ENCODE measurements at places on chromosomes 4 and X.

- peak; percentile 83 for DNase-seq
Observed at GRCh38 chr4:106312377-106312776, 3.6 kb downstream of the TBCK start.

GRCh38 chrX:148380650-148381561, 119.5 kb upstream of the AFF2 start:
- DNase-seq = peak; percentile 55

- peak; percentile 19 for DNase-seq
Observed at GRCh38 chr4:100190643-100191600, 654 bp upstream of the DDIT4L start.

- peak; percentile 86 for DNase-seq
Observed at GRCh38 chrX:63350941-63351616, at the start of gene SPIN4. TSS of gene SPIN4 (minus strand) at chrX:63351332. CDS start at chrX:63350819, 513 bp downstream.

DNA sequence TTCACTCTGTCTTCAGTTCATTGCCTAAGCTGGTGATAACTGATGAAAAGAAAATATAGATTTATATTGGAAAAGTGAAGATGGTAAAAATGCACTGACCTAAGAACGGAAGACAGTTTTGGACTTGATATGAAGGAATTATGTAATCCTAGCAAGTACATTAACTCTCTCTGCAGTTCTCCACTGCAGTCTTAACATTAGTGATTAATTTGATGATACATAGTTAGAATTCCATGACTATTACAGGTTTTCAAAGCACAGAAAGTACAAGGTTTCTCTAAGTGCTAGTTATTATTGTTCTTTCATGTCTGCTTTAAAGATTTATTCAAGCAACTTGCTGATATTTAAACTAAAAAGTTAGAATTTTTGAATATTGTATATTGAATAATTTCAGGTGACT, 1591.7 kb upstream of the ADGRL3 start:
- DNase-seq = peak; percentile 41

GRCh38 chr4:142500966-142501365, 345.1 kb downstream of the INPP4B start:
- DNase-seq = no peak

DNA sequence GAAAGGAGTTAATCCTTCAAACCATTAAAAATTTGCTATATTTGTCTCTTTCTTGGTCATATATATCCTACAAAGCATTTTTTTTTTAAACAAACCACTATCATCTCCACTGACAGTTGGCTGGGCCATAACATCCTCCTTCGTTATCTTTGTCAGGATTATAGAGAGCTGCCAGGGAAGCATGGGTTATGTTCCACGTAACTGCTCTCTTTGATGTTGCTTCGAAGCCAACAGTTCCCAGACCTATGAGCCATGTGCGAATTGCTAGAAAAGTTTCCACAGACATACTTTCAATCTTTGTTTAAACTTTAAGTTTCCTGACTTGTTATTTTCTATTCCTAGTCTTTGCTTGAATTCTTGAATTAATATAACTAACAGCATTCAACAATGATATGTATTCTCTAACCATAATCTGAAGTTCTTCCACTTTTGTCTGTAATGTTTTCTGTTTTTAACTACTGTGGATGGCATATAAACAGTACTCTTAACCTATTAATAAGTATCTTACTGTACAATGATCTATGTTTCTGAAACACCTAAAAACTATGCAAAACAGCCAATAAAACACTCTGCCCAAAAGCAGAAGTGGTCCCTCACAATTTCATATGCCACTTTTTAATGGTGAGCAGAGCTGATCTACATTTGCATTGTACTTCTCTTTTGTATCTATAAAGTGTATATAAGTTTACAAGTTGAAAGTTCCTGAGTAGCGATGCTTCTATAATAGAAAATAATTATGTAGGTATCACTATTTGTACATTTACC, 37.9 kb downstream of the EREG start:
- no peak for DNase-seq

- DNase-seq = no peak
Observed at GRCh38 chr4:61877893-61878292, 677.8 kb downstream of the ADGRL3 start.

DNA sequence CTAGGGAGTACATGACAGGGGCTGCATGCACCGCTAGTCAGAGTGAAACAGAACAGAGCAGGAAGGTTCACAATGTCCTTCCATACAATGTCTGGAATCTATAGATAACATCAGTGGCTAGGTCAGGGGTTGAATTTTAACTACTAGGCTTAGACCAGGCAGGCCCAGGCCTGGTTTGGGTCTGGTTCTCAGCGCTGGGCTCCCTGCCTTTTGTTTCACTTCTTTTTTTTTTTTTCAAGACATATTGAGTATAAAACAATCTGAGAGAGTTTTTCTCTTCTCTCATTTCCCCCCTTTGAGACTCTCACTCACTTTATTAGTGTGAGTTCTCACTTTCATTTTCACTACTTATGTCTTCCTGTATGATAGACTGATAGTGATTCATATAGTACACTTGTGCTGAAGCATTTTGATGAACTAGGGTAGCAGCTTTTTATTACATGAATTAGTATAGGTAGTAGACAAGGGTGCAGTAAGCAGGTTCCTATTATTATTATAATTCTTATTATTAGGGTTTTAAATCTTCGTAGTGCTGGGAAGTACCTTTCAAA, 120.0 kb upstream of the ZDHHC15 start:
- DNase-seq = no peak

- peak; percentile 2 for DNase-seq
Observed at GRCh38 chr4:8832113-8832915, 39.3 kb downstream of the HMX1 start.

DNA sequence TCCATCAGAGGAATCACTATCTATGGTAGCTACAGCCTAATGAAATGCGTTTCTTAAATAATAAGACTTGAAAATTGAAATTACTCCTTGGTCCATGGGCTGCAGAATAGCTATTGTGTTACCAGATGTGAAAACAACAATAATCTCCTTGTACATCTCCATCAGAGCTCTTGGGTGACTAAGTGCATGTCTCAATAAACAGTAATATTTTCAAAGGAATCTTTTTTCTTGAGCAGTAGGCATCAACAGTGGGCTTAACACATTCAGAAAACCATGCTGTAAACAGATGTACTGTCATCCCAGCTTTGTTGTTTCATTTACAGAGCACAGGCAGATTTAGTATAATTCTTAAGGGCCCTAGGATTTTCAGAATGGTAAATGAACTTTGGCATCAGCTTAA, 67.3 kb downstream of the GLUD2 start:
- DNase-seq = no peak

GRCh38 chr4:183180621-183181020, 81.6 kb downstream of the WWC2 start:
- no peak for DNase-seq

- no peak for DNase-seq
Observed at GRCh38 chr4:40425799-40426574, 90.9 kb downstream of the CHRNA9 start.

GRCh38 chr4:5157791-5158770, 106.8 kb downstream of the STK32B start:
- peak; percentile 23 for DNase-seq

DNA sequence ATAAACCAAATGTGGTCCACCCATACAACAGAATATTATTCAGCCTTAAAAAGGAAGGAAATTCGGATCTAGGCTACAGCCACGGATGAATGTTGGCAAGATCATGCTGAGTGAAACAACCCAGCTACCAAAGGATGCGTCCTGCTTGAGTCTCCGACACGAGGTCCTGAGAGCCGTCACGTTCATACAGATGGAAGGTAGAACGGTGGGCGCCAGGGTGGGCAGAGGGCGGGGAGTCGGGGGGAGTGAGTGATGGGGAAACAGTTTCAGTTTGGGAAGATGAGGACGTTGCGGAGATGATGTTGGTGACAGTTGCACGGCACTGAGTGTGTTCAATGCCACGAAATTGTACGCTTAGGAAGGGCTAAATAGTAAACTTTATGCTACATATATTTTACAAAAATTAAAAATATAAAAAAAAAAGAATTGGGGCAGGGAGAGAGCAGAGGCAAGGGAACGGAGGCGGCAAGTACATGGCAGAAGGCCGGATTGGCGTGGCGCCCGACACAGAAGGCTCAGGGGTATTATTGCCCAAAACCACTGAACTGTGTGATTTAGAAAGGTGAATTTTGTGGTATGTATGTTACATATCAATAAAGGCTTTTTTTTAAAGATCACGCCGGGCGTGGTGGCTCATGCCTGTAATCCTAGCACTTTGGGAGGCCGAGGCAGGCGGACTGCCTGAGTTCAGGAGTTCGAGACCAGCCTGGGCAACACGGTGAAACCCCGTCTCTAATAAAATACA, 14.8 kb upstream of the MXD4 start:
- no peak for DNase-seq

GRCh38 chrX:149453030-149453429, 52.1 kb downstream of the IDS start:
- DNase-seq = peak; percentile 35

DNA sequence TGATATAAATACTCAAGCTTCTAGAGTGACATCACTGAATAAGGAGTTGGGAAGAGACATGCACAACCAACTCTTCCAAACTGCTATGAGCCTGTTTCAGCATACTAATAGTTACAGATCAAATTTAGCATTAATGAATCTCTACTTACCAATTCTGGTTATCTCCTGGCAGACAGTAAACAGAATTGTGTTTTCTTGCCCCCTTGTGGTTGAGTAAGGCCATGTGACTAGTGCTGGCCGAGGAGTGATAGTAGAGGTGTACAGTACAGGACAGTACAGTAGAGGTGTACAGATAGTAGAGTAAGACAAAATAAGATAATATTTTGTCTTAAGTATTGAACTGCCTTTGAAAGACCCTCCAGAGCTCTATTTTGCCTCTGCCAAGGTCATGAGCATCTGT, 681.4 kb downstream of the GABRG1 start:
- DNase-seq = no peak

- DNase-seq = peak; percentile 35
Observed at GRCh38 chrX:123860983-123861382, 1.1 kb downstream of the XIAP start.

GRCh38 chr4:128517739-128518510, 230.3 kb upstream of the PGRMC2 start:
- peak; percentile 97 for DNase-seq

- no peak for DNase-seq
Observed at GRCh38 chr4:5055411-5055810, 4.1 kb downstream of the STK32B start.

DNA sequence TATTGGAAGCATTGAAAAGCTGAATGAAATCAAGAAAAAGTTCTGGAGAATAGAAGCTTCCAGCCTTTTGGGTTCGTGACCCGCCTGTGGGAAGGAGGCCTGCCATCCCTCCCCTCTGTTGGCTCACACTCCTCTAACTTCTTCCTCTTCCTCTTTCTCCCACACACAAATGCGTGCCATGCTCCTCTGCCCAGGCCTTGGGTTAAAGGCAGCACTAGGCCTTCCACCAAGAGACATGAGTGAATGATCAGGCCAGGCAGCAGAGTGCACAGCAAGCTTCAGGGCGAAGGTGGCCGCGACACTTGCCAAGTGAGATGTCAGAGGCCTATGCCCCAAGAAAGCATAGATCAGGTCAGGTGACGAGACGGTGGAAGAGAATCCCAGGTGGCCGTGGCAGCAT, 38.4 kb downstream of the FAM193A start:
- no peak for DNase-seq

DNA sequence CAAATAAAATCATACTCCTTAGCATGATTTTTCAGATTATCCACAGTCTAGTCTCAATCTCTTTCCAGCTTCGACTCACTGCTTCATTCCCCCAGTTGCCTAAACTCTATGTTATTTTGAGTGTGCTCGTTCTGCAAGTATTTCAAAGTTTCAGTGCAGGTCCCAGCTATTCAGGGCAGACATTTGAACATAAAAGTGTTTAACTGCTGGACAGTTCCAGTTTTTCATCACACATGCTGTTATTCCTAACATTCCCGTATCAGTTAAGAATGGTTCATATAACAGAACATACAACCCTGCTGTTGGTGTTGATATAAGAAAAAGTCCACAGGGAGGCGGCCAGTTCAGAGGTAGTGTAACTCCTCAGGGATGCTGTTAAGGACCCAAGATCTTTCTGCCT, 113.3 kb downstream of the SLIT2 start:
- DNase-seq = no peak

DNA sequence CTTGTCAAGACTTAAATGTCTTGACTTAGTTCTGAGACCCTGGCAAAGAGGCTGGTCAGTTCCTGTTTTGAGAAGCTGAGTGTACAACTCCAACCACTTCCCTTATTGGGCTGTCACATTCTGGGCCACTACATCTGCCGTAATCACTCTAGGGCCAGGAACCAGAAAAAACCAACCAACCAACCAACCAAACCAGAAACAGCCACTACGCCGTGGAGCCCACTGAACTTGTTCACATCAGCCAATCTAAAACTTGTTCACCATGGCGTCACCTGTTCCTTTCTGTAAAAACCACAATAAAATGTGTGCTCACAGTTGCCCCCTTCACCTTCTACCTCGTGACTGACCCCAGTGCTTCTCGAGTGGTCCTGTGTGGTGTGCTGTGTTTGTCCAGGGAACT, 107.3 kb downstream of the JADE1 start:
- no peak for DNase-seq

GRCh38 chr4:76322236-76322635, 15.7 kb downstream of the STBD1 start:
- no peak for DNase-seq

GRCh38 chr4:136909626-136910025, 622.7 kb downstream of the PCDH18 start:
- DNase-seq = no peak

DNA sequence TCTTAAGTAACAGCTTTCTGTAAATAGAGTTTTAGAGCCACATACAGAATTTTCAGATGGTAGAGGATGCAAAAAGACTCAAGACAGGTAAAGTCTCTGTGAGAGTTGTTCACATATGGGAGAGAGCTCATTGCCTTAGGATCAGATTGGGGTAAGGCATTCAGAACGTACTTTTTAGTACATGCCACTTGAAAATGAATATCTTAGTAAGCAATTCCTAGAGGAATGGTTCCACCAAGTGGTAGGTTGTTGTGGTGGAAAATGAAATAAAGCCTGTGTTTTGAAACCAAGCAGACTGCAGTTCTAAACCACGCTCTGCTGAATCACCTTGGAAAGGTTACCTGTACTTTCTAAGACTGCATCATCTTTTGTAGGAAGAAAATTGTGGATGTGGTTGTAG, 547.0 kb upstream of the LCORL start:
- DNase-seq = no peak

DNA sequence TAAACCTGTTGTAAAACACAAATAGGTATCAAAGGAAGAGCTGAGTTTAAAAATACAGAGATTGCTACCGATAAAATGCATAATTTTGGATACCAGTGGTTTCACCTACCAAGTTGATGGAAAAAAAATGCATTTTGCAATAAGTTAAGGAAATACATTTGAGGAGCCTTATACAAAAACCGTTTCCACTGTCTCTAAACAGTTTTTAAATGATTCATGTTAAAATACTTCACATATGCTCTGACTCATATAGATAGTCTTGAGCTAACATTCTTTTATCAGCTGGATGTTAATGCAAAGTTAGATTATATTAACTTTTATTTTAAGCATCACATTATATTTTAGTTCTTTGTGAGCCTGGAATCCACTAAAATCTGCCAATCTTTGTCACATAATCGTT, 50.6 kb upstream of the ANKRD17 start:
- DNase-seq = peak; percentile 75

DNA sequence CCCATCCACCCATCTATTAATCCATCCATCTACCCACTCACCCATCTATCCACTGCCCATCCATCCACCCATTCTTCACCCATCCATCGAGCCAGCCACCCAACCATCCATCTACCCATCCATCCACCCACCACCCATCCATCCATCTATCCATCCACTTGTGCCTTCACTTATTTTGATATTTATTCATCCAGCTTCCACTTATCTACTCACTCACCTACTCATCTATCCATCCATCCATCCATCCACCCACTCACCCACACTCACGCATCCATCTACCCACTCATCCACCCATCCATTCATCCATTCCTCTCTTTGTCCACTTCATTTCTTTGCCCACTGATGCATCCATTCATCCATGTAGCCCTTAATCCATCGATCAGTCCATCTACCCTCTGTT, 72.9 kb upstream of the AFAP1 start:
- DNase-seq = no peak

Measured in fibroblast of skin of right biceps (primary cell).